Fibroblast of lung (primary cell): ENCODE measurements at places on chromosomes 6 and 20. TPM values are rescaled to one million over a fixed set of nuclear protein-coding genes. Genes with fewer than 3 reads are reported as not detected.

DNA sequence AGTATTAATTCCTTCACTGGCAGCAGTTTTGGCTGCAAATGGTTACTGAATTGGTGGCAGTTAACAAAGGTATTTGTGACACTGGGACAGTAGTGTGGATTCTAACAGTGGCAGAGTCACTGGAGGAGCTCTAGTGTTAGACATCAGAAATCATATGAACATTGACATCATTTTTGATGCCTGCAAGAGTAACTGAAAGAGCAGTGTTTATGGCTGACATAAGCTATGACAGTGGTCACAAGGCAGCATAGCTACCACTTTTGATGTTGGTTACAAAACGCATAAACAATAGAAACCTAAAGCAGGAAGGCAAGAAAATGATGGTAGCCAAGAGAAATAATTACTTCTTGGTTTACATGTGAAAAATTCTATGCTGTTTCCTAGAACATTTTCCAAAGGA, 326.7 kb upstream of the MAN1A1 start:
- no peak for DNase-seq

DNA sequence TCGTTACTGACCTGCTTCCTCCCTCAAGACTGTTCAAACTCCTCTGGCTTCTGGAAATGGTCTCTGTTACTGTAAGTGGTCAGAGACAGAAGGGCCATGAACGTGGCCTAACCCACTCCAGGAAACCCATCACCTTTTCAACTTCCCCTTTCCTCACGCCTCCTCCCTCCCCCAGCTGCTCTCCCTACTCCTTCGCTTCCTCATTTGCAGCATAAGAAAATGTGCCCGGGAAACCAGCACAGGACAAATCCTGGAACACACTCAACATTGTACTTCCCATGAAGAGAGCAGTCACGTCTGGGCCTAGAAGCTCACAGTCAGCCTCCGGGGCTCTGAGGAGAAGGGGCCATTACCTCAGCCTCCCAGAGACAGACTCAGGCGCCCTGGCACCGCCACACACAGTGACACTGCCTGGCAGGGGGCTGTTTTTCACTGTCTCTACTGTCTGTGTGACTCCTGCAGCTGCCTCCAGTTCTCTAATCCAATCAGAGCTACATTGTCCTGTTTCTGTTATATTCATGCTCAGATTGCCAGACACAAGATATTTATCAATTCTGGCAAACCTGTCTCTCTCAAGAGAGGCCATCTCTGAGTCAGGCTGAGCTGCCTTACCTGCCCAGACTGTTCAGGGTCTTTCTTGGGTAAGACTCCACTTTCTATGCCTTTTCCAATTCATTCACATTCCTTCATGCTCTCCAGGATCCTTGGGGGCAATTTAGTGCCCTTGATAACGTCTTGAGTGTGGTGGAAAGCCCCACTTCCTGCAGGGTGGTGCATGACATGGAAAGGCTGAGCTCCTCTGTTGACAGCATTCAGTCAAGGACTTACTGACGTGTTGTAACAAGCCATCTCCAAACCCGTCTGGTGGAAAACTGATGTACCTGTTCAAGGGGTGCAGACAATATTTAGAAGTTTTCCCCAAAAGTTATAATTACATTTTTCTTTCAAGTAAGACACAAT, 242.2 kb downstream of the HIVEP2 start:
- DNase-seq: no peak

- peak; percentile 53 for DNase-seq
Observed at GRCh38 chr20:32396646-32397160, 38.6 kb downstream of the ASXL1 start.

- peak; percentile 73 for DNase-seq
Observed at GRCh38 chr20:1894471-1894950, 696 bp upstream of the SIRPA start.

- DNase-seq: no peak
Observed at GRCh38 chr20:2296524-2297356, 939 bp downstream of the TGM3 start.

DNA sequence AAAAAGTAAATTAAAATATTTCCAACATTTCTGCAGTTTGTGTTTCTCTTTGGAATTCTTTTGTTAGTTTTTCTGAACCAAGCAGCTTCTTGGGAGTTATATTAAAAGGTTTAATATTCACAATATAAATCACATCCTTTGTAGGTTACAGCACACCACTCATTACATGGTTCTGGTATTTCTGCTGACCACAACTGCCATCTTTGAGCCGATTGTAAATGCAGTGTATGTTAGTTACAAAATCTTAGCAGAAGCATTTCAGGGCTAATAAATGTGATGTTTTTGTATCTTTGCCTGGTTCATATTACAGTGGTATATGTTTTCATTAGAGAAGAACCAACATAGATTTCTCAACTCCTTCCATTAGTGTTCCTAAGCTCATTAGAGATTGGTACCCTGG, 19.1 kb upstream of the TSHZ2 start:
- peak; percentile 63 for DNase-seq

DNA sequence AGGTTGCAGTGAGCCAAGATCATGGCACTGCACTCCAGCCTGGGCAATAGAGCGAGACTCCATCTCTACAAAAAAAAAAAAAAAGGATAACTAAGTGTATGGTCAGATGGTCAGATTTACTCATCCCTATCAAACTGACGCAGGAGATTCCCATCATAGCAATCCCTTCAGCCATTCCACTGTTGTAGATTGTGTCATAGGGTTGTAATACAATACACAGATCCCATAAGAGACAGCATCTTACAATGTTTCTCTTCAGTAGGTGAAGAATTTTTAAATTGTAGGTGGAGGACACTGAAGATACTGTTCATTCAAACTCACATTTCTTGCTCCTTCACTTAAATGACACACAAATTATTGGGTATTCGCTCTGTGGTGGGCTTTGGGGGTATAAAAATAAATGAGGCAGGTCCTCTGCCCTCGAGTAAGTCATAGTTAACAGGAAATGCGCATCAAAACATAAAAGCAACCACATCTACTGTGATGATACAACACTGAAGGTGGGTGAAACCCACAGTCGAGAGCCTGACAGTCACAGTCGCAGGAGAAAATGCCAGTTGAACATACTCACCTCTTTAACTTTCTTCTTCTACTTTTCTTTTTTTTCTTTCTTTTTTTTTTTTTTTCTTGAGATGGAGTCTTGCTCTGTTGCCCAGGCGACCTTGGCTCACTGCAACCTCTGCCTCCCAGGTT, 205.5 kb downstream of the ZNF217 start:
- DNase-seq: no peak

- DNase-seq: no peak
Observed at GRCh38 chr6:156647140-156647784, 129.9 kb upstream of the ARID1B start.

GRCh38 chr20:2914160-2914559, 40.9 kb downstream of the PTPRA start:
- DNase-seq: no peak

DNA sequence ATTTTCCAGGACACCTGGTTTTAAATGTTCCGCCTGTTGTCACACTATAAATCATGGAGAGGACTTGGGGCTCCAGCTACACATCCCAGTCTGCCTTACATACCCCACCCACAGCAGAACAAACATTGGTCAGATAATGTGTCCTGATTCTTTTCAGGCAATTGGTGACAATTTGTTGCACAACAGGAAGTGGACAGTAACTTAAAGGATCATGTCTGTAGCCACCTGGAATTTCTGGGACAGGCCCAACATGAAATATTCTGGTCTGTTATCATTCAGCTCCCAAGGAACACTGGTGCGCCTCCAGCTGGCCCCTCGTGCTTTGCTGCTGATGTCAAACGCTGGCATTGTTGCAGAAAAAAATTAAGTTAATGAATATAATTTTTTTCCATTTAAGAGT, 117.2 kb downstream of the SOBP start:
- no peak for DNase-seq

- DNase-seq: no peak
Observed at GRCh38 chr6:24004659-24005058, 121.4 kb upstream of the NRSN1 start.

DNA sequence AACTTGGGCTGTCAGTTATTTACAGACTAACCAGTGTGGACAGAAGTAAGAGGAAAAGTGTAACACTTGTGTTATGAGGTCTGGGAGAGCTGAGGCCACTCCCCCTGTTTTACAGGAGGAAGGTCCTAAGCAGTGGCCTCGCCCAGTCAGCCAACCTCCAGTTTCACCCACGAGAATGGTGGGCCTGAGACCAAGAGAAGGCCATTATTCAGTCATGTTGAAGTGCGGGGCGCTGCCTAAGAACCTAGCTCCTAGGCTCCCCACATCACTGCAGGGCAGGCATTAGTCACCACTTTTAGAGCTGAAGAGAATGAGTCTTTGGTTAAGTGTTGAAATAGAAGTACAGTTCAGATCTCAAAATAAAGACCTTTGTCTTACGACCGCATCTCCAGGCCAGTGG, 27.9 kb downstream of the CDYL start:
- DNase-seq: peak; percentile 88

- no peak for DNase-seq
Observed at GRCh38 chr6:103570431-103570830, 1289.3 kb downstream of the HACE1 start.

- DNase-seq: peak; percentile 64
Observed at GRCh38 chr6:158769771-158770432, 49.3 kb downstream of the EZR start.

DNA sequence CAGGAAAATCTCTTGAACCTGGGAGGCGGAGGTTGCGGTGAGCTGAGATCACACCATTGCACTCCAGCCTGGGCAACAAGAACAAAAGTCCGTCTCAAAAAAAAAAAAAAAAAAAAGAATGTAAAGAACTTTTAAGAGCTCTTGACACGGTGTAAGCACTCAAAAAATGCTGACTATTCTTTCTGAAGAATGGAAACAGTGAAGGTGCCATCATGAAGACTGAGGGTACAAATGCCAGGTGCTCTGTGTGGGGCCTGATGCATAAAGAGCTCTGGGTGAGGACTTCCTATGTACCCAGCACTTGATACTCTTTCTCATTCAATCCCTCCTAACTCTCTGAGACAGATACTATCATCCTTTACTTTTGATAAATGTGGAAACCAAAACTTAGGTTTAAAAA, 45.0 kb upstream of the ENPP5 start:
- no peak for DNase-seq

DNA sequence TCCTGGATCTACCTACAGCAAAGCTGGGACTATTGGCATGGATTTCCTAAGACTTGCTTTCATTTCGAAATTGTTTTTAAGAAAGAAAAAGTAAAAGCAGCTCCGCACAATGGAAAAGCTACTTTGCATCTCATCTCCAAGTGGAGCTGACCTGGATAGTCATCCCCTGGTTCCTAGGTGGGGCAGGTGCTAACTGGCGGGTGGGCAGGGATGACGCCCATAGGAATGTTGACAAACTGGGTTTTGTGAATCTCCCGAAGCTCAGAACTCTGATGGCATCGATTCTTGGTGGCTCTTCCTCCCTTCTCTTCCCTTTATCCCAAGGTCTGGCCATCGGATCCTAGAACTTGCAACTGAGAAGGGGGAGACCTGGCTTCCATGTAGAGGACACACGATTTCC, 12.4 kb upstream of the EZR start:
- DNase-seq: no peak

GRCh38 chr6:159023893-159024292, 20.9 kb downstream of the TAGAP start:
- DNase-seq: no peak

GRCh38 chr6:44624226-44624625, 236.7 kb downstream of the CDC5L start:
- no peak for DNase-seq

DNA sequence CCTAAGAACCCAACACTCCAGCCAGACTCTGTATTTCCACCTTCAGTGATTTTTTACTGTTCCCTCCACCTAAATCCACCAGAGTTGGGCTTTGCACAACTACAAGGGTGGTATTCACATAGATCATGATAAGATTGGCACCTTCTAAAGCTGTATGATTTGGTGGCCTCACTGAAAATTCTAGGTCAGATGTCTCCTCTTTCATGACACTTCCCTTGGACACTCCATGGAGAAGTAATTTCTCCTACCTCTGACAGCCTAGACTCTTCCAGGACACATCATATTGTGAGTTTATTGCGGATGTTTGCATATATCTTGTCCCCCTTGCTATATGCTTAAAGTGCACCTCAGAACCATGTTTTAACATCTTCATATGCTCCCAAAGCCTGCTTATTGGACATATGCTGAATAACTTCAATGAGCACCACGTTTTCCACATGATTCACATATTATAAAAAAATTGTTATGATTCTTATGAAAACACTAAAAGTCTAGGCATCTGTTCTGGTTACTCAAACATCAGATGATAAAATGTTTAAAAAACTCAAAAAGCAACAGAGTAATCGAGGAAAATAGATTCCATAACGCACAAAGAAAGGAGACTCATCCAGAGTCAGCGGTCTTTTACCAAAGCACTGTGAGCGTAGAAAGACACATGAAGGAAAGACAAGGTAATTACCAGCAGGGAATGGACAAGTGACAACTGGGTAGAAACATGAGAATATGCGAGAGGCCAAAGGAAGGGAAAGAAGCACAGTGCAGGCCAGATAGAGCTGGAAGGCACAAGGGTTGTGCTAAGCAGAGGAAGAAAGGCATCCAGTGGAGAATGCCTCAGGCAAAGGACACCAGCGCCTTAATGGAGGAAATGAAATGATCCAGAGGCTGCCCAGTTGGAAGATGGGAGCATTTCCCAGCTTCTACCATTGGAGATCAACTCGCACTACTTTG, 46.5 kb downstream of the KIF16B start:
- DNase-seq: no peak

DNA sequence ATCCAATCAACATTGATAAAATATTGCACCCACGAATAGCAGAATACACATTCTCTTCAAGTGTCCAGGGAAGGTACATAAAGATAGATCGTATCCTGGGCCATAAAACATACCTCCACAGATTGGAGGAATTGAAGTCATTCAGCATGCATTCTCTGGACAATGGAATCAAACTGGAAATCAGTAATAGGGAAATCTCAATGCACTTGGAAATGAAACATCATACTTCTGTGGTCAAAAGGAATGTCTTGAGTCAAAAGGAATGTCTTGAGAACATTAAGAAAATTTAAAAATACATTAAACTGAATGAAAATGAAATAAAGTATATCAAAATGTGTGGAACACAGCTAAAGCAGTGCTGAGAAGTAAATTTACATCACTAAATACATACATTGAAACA, 138.8 kb downstream of the TFAP2A start:
- no peak for DNase-seq

GRCh38 chr6:52303178-52303577, 18.6 kb upstream of the MCM3 start:
- no peak for DNase-seq

GRCh38 chr20:37902504-37903313, at the start of gene VSTM2L:
TSS of gene VSTM2L (plus strand) at chr20:37903127. CDS start at chr20:37903351, 224 bp downstream.
- peak; percentile 72 for DNase-seq

DNA sequence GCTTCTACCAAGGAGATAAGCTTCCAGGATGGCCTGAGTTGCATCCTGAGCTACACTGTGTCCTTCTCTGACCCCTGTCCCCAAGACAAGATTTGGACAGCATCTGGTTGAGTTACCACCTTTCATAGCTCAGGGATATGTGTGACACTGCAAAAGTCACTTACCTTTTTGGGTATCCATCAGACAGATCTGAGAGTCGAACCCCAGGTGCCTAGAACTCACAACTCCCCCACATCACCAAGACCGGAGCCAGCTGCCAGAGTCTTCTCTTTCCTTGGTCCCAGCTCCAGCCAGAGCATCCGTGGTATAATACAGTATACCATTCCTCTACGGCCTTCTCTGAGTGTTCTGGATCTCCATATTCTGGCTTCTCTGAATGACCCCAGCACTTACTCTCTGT, 133.0 kb downstream of the CD83 start:
- no peak for DNase-seq

The PTCRA gene
- not detected in 2 replicates for total RNA-seq

The CCN5 gene
- total RNA-seq: 21.1 and 31.4 TPM in 2 replicates

The CFAP61 gene
- 0.26 TPM in 1 of 2 replicates, not detected in the other for total RNA-seq

The RNF5 gene
- 22.1 and 23.9 TPM in 2 replicates for total RNA-seq

The HMGA1 gene
- total RNA-seq: 70.6 and 121 TPM in 2 replicates

The AK9 gene
- total RNA-seq: 10.4 and 15.2 TPM in 2 replicates
